ENCODE measurements at places on chromosomes 3 and 15.

DNA sequence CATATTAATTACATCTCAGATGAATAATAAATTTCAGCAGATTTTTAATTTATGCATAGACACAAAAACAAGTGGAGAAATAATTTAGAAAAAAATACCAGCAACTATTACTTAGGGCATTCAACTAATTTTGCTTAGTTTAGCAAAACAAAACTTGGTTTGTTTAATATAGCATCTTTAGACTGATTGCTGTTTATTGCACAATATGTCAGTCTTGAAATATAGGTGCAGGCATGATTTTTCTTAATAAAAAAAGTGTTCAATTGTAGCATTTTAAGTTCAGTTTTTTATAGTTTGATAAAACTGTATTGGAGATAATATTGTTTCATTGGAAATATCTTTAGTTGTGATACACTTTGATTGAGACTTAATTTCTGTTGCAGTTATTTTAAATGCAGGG lies 161.2 kb upstream of the KCNH8 start:
- no peak for DNase-seq

DNA sequence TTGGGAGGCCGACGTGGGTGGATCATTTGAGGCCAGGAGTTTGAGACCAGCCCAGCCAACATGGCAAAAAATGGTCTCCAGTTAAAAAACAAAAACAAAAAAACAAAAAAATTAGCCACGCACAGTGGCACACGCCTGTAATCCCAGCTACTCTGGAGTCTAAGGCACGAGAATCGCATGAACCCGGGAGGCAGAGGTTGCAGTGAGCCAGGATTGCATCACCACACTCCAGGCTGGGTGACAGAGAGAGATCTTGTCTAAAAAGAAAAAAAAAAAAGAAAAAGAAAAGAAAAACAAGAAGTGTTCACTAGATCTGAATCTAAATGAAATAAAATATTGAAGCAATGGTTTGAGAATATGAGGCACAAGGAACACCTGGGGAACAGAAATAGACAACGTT lies 36.7 kb downstream of the SLC9A9 start:
- no peak for DNase-seq

DNA sequence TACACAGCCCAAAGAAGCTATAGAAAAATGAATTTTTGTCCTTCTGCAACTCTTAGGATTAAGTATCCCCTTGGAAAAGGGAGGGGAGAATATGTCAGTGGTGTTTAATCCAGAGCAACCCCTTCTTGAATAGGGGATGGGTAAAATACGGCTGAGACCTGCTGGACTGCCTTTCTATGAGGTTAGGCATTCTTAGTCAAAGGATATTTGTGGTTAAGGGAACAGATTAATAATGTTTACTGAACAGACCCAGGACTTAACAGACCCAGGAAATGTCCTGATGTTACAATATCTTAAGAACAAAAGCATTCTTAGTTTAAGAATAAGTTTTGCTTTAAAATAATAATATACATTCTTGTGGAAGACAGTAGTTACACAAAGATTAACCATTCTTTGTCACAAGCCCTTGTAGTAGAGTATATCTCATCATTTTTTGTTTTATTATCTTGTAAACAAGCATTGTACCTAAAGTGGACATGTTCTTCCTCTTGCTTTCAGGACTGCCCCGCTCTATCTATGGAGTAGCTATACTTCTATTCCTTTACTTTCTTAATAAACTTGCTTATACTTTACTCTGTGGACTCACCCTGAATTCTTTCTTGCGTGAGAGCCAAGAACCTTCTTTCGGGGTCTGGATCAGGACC lies 43.8 kb upstream of the B3GALNT1 start:
- no peak for DNase-seq

DNA sequence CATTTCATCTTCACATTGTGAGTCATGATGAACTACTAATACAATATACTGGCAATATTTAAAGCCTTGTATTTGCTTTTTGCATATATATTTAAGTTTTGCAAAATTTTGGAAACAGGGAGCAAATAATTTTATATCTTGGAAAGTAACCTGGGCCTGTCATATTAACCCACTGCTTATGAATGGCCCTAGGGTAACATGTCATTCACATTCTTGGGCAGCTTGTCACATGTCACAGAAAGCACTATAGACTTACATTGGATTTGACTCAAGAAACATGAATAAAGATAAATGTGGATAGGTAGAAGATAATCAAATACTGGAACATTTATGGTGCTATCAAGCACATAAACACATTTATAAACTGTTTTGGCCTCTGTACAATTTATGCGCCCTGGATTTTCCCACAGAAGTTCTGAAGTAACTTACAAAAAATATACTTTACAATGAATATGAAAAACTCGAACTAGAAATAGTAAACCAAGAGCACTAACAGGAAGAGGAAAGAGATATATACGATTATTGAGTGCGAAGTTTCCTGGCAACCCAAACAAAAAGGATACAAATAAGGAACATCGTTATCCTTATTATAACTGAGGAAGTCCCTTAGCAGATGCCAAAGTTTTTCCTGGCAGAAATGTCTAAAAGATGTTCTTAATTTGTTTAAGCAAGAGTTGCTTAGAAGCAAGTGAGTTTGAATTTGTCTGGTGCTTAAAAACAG lies 257.2 kb downstream of the RBMS3 start:
- DNase-seq: no peak

- DNase-seq: no peak
These were observed 30.4 kb upstream of the RBP2 start for GRCh38 chr3:139506766-139507165.

DNA sequence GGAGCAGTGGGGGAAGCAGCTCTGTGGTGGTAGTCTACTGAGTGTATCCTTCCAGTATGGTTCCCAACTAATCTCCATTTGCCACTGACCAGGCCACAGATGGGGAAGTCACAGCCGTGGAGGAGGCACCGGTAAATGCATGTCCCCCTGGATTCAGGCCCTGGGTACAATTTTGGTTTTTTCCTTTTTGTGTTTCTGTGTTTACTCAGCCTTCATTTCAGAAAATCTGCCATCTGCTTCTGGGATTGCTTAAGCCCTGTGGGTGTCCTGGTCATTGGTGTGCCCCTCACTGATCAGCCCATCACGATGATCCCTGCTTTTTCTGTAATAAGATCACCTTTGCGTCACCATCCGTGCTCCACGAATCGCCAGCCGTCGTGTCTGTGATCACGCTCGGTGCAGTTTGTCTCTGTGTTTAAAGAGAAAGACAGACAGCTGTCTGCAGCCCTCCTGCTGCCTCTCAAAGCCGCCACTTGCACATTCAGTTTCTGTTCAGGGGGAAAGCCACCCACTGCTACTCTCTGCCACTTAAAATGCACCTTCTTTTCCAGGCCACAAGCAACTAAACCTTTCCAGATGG lies 68.9 kb downstream of the DNASE1L3 start:
- DNase-seq: no peak

DNA sequence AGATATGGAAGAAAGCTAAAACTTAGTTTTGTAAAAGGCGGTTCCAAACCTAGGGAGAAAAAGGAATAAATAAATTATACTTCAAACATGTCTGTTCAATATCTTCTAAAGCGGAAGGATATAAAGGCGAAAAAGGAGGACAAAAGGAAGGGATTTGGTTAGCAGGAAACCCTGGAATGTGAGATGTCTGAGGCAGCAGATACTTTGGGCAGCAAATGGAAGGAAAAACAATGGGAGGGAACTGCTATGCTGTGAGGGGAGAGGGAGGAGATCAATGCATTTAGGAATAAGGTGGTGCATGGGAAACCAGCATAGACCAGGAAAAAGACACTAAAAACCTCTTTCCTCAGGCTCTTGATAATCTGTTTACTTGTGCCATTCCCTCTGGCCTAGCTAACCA lies 120.8 kb downstream of the DNAH12 start:
- DNase-seq: no peak

DNA sequence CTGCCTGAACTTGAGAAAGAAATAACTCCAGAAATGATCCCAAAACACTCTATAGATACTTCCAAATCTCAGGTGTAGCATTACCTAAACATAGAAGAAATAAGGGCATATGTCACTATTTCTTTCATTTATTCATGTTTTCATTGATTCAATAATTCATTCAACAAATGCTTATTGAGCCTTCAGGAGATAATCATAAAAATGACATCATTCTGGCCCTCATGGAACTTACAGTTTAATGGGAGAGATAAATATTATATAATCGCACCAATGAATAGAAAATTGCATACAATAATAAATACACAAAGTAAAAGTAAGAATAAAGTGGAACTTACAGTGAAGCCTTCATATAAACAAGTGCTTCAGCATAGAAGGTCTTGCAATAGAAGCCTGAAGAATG lies 58.1 kb upstream of the NR2F2 start:
- DNase-seq: no peak

DNA sequence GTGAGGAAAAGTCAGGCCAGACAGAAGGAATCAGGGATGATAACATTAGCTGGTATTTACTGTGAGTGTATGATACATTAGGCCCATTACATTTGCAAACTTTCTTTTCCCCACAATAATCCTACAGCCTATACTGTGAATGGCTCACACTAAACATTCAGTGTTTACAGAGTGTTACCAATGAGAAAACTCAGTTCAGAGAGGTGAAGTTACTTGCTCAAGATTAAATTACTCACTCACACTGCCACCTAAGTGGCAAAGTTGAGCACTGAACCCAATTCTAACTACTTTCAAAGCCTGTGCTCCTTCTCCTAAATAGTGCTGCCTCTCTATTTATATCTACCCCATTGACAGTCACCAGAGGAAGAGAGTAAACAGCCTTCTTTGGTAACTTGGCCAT lies 8.5 kb downstream of the XPC start:
- DNase-seq: no peak

DNA sequence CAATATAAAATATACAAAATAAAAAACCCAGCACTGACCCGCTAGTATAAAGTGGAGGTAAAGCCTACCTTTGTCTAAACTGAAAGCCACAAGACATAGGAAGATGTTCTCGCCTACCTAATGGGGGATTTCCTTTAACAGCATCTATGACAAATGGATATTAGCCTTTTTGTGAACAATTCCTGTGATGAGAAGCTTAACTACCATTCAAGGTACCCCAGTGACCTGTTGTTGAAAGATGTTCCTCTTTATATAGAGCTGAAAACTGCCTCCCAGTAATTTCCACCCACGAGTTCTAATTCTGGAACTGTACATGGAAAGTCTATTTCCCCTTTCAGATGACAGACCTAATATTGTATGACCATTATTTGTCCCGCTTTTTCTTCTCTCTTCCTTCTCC lies 109.8 kb upstream of the RASGRP1 start:
- DNase-seq: no peak

- DNase-seq: no peak
These were observed 16.1 kb upstream of the LYSMD4 start for GRCh38 chr15:99749386-99749785.

DNA sequence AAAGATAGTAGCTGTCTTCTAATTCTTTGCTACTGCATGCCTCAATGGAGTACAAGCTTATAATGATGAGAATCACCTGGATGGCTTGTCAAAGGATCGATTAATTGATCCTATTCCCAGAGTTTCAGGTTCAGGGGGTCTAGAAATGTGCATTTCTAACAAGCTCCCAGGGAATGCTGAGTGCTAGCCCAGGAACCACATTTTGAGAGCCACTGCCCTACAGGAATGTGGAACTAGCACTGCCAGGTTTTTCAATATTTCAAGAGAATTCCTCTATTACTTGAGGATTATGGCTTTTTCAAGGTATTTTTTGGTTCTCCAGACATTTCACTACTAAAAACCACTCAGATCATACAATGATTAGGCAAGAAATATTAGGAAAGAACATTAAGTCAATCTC lies 52.7 kb downstream of the RARB start:
- DNase-seq: no peak

- DNase-seq: no peak
These were observed 114.4 kb downstream of the PLCL2 start for GRCh38 chr3:16999161-16999560.

DNA sequence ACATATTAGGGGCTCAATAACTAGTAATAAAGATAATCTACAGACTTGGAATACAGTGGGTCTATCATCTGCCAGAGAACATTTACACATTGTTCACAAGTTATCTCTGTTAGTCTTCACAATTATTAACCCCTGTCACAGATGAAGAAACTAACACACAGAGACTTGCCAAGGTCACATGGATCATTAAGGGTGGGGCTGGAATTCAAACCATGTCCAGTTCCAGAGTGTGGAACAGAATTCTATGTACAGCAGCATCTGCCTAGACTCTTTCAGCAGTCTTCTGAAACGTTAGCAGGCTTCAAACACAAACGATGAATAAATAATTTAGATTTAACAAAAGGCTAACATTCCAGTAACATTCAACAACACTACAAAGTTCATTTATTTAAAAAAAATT lies 673.9 kb upstream of the NR2F2 start:
- no peak for DNase-seq

DNA sequence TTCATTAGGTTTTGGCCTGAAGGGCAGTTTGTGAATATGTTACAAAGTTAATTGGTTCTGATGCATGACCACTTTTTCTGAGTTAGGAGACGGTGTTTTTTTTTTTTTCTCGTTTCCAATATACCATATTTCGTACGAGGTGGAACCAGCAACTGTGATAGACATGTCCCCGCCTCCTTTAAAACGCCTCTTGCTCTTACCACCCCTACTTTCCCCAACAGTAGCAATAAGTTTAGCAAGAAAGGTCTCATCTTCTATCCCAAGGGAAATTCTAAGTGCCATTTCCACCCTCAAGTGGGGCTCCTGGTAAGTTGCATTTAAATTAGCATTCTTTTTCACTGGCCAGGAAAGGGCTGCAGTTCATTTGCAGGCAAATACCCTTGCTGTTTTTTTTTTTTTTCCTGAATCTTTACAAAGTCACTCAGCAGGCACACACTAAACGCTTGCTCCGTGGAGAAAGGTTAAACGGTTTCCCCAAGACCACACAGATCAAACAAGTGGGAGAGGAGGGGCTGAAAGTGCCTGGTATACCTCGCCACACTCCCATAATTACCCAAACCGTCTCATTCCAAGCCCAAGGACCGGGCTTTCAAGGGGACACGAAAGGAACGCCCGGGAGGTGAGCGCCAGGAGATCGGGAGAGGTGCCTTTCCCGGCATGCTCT lies 39.5 kb upstream of the MGA start:
- DNase-seq: no peak

GRCh38 chr3:79817224-79817623 lies 49.4 kb upstream of the ROBO1 start:
- DNase-seq: no peak

DNA sequence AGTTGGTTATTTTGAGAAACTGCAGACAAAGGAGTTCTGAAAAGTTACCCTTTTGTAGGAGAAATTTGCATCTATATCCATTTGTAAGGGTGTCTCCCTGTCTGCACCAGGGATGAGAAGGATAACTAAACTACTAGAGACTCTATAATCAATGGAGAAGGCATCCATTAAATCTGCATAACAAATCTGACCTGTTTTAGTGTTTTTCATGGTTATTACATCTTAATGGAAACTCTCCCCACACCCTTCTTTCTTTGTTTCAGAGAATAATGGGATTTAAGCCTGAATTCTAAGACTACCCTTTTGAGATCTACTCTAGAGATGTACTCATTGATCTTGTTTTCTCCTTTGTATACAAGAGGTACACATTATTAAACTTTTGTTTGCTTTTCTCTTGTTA lies 82.0 kb upstream of the DAZL start:
- no peak for DNase-seq

DNA sequence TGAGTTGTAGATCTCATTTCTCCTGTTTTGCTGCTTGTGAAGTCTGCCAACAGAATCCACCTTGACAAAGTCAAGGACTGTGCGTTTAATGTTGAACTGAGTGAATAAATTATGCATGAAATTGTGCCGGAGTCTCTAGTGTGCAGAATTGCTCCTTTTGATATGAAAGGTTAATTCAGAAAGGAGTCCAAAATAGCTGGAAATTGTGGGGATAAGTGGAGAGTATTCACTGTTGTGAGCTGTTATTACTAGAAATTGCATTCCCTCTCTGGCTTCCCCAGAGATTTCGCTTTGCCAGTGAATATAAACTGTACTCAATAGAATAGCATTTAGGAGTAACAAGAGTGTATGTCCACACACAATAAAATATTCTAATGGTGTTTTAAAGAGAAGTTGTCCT lies 43.1 kb downstream of the SAMMSON start:
- DNase-seq: no peak
